ENCODE measurements at places on chromosomes 6 and 20.
A peak's percentile ranks its signal among the peaks of the same experiment; 100 is the strongest.

- DNase-seq, result no peak
Observed at GRCh38 chr6:122385857-122386612, 13.4 kb upstream of the HSF2 start.

DNA sequence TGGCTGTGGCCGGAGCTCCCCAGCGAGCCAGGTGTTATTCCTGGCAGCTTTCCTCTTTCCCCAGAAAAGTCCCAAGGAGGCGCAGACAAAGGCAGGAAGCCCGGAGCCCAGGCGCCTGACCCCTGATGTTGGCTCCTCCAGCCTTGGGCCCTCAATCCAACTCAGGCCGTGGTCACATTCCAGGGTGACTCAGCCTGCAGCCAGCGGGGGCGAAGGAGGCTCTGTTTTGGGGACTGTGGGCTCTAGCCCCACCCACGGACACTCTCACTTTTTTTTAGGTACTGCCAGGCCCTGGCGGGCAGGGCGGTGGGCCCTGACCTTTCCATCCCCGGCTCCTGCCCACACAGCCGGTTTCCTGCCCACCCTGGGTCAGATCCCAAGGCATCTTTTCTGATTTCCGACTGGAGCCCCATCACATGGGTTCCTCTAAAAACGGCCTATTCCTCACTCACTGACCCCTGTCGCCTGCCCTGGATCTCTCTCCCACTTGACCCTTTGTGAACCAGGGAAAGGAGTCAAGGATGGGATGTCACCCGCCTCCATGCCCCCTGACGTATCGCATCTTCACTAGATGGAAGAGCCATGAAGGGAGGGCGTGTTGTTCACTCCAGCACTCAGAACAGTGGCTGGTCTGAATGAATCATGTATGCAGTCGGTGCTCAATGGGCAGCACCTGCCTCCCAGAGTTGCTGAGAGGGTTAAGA is 5.5 kb downstream of the PTGIS start:
- no peak for DNase-seq

GRCh38 chr6:144908004-144908403 is 622.9 kb downstream of the UTRN start:
- no peak for DNase-seq

DNA sequence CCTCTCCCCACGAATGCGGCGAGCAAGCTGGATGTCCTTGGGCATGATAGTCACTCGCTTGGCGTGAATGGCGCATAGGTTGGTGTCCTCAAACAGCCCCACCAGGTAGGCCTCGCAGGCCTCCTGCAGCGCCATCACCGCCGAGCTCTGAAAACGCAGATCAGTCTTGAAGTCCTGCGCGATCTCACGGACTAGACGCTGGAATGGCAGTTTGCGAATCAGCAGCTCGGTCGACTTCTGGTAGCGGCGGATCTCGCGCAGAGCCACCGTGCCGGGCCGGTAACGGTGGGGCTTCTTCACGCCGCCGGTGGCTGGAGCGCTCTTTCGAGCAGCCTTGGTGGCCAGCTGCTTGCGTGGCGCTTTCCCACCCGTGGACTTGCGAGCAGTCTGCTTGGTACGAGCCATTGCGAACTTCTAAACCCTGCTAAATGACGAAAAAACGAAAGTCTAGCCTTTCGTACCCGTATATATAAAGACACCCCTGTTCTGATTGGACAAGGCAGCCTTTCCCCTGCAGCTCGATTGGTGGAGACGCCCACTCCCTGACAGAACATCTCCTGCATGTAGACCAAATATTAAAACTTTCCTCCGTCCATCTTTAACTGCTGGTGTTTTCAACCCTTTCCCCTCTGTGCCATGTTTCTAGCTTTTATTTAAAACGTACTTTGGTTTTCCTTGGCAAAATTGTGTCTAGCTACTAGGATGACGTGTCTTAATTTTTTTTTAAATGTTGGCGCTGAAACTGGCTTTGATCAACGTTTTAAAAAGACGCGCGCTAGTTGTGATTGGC is 109.8 kb downstream of the HFE start:
- peak; percentile 98 for DNase-seq

GRCh38 chr20:11797156-11797555 is 120.5 kb upstream of the BTBD3 start:
- no peak for DNase-seq

- DNase-seq, result no peak
Observed at GRCh38 chr20:19864130-19864529, 106.1 kb downstream of the RIN2 start.

DNA sequence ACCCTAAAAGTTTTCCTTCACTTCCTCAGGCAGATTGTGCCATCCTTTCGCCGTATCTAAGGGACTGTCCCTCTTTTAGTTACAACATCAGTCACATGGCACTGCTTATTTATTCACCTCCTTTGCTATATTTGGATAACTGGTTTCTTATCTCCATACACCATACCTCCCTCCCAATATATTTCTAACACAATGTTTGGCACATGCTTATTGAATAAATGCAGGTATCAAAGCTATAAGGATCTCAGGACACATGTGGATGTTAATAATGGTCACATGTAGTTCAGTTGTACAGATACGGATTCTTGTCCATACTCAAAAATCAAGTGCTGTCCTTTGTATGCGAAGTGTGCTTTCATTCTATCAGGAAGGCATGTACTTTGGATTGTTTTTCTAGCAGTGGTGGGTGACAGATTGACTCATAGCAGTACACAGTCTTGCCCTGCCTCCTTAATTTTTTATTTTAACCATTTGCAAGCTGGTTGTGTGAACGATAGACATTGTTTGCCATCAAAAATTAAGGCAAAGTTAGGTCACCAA is 407.1 kb upstream of the RUNX2 start:
- DNase-seq, result no peak

DNA sequence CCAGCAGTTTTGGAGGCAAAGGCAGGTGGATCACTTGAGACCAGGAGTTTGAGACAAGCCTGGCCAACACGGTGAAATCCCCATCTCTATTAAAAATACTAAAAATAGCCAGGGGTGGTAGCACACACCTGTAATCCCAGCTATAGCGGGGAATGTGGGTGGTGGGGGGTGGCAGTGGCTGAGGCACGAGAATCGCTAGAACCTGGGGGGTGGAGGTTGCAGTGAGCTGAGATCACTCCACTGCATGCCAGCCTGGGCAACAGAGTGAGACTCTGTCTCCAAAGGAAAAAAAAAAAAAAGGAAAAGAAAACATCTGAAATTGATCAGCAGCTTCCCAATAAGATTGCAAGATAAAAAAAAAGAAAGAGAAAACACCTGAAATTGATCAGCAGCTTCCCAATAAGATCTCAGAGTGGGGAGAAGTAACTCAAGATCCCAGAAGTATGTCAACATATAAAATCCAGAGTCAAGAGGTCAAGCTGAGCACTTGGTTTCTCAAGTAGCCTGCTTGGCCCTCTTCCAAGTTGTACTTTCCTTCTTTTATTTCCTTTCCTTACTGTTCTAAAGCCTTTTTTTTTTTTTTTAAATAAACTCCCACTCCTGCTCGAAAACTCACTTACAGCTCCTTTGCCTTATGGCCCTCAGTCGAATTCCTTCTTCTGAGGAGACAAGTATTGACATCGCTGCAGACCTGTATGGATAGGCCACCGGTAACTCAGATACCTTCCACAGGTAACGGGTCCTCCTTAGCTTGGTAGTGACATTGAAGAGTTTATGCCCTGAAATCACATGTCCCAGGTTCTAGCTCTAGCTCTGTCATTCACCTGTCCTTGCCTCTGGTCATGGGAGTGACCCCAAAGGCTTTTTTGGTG is 368.5 kb upstream of the SYNCRIP start:
- no peak for DNase-seq

GRCh38 chr6:89597372-89597771 is 41.2 kb downstream of the LYRM2 start:
- no peak for DNase-seq

DNA sequence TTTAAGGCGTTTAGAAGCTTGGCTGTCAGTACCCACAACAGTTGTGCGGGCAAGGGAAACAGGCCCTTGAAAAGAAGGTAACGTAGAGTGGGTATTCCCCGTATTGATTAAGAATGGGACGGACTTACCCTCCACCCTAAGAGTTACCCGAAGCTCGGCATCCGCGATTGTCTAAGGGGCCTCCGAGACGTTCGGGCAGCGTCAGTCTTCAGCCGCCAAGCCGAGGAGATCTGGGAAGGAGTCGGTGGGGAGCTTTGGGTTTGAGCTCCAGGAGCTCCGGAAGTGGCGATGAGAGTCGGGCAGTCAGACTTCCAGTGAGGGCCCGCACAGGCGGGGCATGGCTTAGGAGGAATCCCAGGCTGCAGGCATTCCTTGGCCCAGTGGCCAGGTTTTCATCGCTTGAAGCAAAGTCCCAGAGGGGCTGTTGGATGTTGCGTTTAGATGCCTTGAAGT is 748.2 kb upstream of the ADGRB3 start:
- DNase-seq, result no peak

DNA sequence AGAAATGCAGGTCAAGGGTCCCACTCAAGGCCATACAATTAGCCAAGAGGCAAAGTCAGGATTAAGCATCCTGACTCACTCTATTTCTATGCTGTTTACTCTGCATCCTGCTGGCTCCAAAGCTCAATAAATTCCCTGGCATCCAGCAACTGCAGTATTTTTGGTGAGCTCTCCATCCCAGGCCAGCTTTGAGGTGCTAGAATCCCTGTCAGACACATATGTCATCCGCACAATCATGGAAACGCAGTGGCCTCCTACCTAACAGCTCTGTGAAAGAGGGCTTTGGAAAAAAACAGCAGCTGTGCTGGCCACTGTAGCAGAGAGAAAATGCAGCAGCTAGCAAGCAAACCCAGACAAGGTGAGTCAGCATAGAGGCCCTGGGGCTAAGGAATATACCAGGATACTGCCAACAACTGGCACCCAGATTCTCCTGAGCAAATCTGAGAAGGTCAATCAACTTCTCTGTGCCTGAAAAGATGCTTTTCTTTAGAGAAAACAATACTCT is 58.4 kb downstream of the ANKEF1 start:
- DNase-seq, result no peak

DNA sequence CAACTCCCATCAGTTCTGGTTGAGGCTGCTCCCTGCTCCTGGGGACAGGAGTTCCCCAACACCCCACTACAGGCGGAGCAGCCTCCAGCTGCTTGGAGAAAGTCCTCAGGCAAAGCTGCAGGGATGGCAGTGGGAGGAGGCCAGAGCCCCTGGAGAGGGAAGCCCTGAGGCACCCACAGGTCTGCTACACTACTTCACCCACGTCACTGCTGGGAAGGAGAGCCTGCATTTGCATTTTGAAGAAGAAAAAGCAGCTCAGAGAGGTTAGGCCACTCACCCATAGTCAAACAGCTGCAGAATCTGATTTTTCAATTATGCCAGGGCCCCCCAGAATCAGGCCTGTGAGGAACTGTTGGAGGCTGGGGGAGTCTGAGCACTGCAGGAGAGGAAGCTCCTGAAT is 17.2 kb downstream of the BFSP1 start:
- DNase-seq, result no peak

- DNase-seq, result no peak
Observed at GRCh38 chr6:35258858-35259193, 709 bp upstream of the ZNF76 start.

- no peak for DNase-seq
Observed at GRCh38 chr6:17289630-17290061, 8.5 kb downstream of the RBM24 start.

DNA sequence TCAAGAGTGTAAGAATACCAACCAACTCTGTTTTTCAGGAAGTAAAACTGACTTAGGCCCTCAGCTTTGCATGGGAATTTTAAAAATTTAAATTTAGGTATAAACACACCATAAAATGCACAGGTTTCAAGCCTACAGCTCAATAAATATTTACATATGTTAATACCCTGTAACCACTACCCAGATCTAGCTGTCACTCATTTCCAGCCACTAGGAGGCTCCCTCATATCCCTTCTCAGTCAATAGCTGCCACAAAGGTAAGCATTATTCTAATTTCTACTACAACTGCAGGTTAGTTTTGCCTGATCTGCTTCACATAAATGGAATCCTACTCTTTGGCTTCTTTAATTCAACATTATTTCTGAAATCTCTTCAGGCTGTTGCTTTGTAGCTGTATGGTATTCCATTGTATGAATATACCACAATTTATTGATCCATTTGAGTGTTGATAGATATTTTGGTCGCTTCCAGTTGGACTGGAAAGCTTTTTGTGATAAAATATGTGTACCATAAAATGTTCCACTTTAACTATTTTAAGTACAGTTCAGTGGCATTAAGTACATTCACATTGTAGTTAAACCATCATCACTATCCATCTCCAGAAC is 32.5 kb upstream of the MEI4 start:
- DNase-seq, result no peak

DNA sequence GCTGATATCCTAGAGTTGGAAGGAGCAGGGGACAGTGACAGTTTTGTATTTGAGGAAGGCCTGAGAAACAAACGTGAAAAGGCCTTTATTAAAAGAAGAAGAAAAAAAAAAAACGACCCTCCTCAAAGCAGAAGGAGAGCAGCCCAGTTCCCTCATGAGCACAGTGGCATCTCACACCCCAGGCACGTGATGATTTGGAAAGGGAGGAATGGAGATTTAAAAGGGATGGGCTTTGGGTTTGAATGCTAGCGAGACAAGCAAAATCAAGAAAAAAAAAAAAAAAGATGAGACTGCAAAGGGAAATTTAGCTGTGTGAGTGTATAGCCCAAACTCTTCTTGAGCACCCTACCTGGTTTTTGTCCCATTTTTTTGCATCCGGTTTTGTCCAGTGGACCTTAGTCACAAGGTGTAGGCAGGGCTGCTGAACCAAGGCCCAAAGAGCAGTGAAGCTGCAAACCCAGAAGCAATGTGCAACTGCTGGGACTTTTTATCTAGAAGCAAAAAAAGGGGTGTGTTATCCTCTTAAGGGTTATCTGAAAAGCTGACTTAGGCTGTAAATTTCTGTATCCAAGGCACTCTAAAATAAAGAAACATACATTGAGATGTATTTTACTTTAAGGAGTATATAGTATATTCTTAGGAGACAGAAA is 54.5 kb upstream of the RREB1 start:
- no peak for DNase-seq

- DNase-seq, result no peak
Observed at GRCh38 chr6:81766482-81767069, 14.1 kb upstream of the TENT5A start.

- no peak for DNase-seq
Observed at GRCh38 chr6:124056407-124057334, 253.0 kb downstream of the NKAIN2 start.

- no peak for DNase-seq
Observed at GRCh38 chr6:166752097-166752496, 125.0 kb upstream of the RPS6KA2 start.

DNA sequence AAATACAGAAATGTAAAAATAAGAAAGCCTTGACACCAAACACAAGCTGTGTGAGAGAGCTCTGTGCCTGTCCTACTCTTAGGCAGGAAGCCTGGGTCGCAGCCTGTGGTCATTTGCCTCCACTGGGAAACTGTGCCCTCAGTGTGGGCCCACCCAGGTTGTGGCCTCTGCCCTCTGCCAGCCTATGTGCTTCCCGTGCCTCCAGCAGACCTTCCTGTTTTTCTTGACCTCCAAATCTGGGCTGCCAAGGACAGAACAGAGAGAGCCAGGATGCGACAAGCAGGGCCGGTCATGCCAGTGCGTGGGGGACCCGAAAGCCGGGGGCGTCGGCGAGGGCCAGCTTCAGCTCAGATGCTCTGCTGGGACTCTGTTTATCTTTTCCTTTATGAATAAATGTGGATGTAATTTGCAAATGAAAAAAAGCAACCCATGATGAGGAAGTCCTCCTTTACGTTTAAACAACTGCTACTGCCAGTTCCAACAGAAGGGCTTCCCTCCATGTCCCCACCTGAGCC is 189.2 kb upstream of the EXOC2 start:
- DNase-seq, result no peak

Measured in thymus (tissue), 14 donors.